ENCODE measurements at places on chromosomes 6 and 20.
A peak's percentile ranks its signal among the peaks of the same experiment; 100 is the strongest.

DNA sequence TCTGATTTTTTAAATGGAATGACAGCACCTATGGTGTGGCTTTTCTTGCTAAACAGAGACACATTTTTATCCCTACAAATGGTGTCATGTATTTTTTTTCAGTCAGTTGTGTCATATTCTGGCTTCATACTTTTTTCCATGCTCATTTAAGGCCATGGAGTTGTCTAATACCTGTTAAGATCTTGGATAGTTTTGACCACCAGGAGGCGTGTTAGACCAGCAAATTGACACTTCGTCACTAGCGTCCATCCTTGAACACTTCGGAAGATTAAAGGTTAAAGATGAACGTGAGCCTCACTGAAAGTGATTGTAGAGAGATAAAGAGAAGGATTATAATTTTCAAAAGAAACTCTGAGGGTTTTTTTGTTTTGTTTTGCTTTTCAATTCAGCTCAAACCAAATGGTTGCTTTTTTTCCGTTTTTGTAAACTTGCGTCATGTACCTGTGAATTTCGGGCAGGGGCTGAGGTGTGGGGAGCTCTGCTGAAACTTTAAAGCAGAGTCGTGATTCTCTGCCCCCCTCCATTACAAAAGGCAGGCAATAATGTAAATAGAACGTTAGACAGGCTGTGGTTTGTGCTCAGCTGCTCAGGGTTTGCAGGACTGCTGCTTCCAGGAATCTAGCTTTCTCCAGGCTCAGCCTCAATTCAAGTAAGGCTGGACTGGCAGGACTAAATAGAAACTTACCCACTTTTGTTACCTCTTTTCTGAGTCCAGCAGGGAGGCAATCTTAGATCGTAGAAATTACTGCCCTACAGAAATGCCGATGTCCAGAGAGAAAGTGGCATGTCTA, 245.1 kb downstream of the FOXA2 start:
- no peak overlapping the region for H3K27ac ChIP-seq
- no peak overlapping the region for H3K4me3 ChIP-seq
- no peaks in the 10 kb centered on the region for H3K4me1 ChIP-seq
- peak; percentile 80 for DNase-seq
- H3K36me3 ChIP-seq = no peaks in the 10 kb centered on the region

GRCh38 chr6:166420351-166420750, 37.6 kb upstream of the MPC1 start:
- DNase-seq = no peak
- no peaks in the 10 kb centered on the region for H3K27me3 ChIP-seq
- no peak overlapping the region for H3K27ac ChIP-seq
- no peaks in the 10 kb centered on the region for H3K4me1 ChIP-seq
- peaks cover 20% of the 10 kb centered on the region for H3K36me3 ChIP-seq

- H3K4me3 ChIP-seq = no peak overlapping the region
- no peaks in the 10 kb centered on the region for H3K27me3 ChIP-seq
- peaks cover 7% of the 10 kb centered on the region for H3K4me1 ChIP-seq
These were observed 35.6 kb downstream of the LRRC1 start for GRCh38 chr6:53830366-53830765.

DNA sequence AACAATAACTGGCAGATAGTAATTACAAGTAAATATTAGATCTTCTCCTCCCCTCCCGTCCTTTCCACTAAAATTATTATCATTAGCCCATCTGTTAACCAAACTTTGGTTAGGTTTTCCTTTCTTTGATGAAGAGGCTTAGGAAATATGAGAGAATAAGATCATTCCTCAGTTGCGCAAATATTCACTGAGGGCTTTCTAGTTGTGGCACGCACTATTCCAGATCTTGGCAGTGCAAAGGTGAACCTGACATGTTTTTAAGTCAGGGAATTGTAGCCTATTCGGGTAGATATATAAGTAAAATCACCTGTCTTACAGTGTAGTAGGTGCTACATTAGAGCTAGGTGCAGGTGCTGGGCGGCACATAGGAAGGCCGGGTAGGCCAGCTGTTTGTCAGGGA, 31.1 kb downstream of the RNF217 start:
- no peak overlapping the region for H3K27ac ChIP-seq
- no peaks in the 10 kb centered on the region for H3K4me1 ChIP-seq
- H3K4me3 ChIP-seq = no peak overlapping the region
- no peaks in the 10 kb centered on the region for H3K36me3 ChIP-seq
- H3K27me3 ChIP-seq = no peaks in the 10 kb centered on the region

DNA sequence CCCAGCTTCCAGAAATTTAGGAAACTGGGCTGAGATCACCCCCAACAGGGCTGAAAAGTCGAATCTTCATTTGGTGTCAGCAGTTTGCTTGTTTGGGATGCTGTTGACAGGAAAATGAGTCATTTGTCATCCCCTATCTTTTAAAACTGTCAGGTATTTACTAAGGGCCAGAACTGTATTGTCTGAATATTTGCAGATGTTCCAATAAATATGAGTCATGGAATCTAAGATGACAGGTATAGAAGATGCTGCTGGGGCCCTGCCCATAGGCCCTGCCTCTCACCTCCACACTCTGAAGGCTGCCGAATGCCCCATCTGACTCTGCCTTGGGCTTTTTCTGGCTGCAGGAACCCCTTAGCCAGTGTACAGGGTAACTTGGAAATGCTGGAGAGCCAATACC, 3.9 kb downstream of the ETV7 start:
- no peaks in the 10 kb centered on the region for H3K36me3 ChIP-seq
- no peak overlapping the region for H3K4me3 ChIP-seq

GRCh38 chr6:150740453-150740852, 125.0 kb upstream of the MTHFD1L start:
- H3K27ac ChIP-seq = no peak overlapping the region

GRCh38 chr6:150596439-150596838, 3.2 kb upstream of the PLEKHG1 start:
- H3K4me3 ChIP-seq = no peak overlapping the region
- no peak overlapping the region for H3K27ac ChIP-seq
- DNase-seq = no peak
- peaks cover 49% of the 10 kb centered on the region for H3K27me3 ChIP-seq

DNA sequence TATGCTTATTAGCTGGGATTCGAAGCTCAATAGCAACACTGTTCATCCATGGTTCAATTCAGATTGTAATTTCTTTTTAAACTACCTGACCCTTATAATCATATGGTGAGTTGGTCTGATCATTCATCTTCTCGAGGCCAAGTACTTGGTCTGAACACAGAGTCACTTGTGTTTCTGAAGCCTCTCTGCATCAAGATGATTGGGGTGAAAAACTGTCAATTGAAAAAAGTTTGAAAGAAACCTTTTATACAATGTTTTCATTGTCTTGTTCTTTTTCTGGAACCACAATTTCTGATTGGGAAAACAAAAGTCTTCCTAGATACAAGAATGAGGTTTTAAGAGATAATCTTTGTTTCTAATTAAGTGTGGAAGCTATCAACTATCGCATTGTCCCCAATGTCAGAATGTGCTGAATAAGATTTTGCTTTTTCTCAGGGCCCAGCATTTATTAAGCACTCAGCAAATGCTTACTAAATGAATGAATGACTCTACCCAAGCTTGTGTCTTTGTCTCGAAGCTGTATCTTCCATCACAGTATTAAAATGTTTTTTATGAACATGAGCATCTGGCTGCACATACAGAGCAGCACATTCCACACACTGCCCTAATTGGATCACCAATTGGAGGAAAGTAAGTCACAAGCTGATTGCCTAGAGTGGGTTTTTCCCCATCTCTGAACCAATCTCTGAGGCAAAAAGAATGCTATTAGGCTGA, 45.0 kb upstream of the MOXD1 start:
- H3K4me1 ChIP-seq = no peaks in the 10 kb centered on the region
- no peaks in the 10 kb centered on the region for H3K27me3 ChIP-seq
- no peak for DNase-seq
- H3K27ac ChIP-seq = peak overlapping the region; percentile 78
- H3K4me3 ChIP-seq = no peak overlapping the region
- peaks cover 7% of the 10 kb centered on the region for H3K36me3 ChIP-seq

GRCh38 chr20:56762829-56763228, 133.7 kb downstream of the TFAP2C start:
- H3K27ac ChIP-seq = no peak overlapping the region
- no peaks in the 10 kb centered on the region for H3K36me3 ChIP-seq
- peaks cover 4% of the 10 kb centered on the region for H3K27me3 ChIP-seq
- no peak for DNase-seq
- H3K4me1 ChIP-seq = no peaks in the 10 kb centered on the region

- no peaks in the 10 kb centered on the region for H3K36me3 ChIP-seq
- DNase-seq = no peak
- no peak overlapping the region for H3K27ac ChIP-seq
- H3K4me3 ChIP-seq = no peak overlapping the region
- H3K4me1 ChIP-seq = no peaks in the 10 kb centered on the region
- H3K27me3 ChIP-seq = no peaks in the 10 kb centered on the region
These were observed 161.4 kb upstream of the AHI1 start for GRCh38 chr6:135658916-135659315.

DNA sequence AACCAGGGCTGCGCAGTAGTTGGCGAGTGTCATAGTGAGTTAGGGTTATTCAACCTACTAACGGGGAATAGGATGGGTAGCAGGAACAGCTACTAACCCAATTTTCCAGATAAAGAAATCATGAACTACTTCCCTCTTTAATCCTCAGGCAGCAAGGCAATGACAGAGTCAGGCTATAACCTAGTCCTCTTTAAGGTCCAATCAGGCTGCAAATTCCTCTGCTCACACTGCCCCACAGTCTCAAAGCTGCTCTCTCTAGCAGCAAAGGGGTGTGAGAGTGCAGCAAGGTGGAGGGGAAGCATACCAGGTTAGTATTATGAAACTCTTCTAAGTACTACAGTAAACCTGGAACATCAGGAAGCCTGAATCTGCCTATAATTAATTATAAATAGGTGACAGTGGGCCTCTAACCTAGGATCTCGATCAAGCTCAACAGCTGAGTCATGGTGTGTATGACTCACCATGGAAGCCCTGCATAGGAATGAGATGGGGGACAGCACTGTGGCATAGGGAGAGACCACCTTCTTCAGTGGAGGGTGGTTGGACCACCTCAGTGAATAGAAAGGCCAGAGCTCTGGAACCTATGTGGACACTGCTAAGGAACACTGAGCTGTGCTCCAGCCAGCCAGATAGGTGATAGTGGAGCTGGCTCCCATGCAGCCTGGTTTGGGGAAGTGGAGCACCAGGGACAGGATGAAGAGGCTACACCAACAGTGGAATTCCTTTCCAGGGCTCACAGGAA, 7.9 kb downstream of the PEX6 start:
- no peak overlapping the region for H3K27ac ChIP-seq
- H3K36me3 ChIP-seq = no peaks in the 10 kb centered on the region
- no peaks in the 10 kb centered on the region for H3K27me3 ChIP-seq
- DNase-seq = peak; percentile 61
- no peaks in the 10 kb centered on the region for H3K4me1 ChIP-seq
- no peak overlapping the region for H3K4me3 ChIP-seq

GRCh38 chr20:47263080-47263464, 93.4 kb downstream of the ZMYND8 start:
- no peak overlapping the region for H3K27ac ChIP-seq
- peaks cover 80% of the 10 kb centered on the region for H3K36me3 ChIP-seq
- no peak for DNase-seq
- no peak overlapping the region for H3K4me3 ChIP-seq
- no peaks in the 10 kb centered on the region for H3K27me3 ChIP-seq
- no peaks in the 10 kb centered on the region for H3K4me1 ChIP-seq

DNA sequence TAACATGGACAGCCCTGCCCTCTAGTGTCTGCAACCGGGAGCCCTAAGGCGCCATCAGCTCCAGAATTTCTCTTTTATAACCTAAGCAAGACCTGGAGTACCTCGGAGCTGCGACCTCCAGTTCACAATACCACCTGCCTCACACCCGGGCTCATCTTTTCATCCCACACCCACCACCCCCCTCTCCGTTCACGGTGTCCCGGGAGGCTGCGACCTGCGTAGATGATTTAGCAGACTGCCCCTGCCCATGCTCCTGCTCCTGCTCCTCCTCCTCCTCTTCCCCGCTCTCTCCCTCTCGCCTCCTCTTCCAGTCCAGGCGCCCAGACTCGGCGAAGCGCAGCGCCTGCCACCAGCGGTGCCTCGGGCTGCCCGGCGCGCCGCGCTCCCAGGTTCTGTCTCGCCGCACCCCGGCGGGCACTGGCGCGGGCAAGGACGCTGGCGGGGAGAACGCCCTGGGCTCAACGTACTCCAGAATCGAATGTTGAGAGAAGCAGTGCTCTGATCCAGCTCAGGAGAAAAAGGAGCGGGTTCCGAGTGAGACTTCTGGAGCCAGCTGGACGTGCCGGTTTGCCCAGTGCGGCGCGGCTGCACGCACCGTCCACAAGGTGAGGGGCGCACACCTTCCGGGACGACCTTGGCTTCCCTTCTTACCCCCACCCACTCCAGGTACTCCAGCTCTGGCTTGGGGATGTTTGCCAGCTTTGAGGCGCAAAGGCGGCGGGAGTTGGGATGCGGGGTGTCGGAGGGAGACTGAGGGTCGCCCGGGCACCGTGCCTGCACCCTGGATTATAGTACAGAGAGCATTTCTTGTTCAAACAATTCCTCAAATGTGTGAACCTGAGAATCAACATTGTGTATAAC, at the start of gene HTR1E:
Gene HTR1E (plus strand): TSS at position 310 of the 861 bp plus-strand sequence. CDS start 77,807 bp downstream, outside the sequence.
- DNase-seq = peak; percentile 97
- peak within 1 kb of the TSS; percentile 86 for H3K4me3 ChIP-seq
- peaks cover 16% of the 10 kb centered on the region for H3K36me3 ChIP-seq
- H3K27ac ChIP-seq = no peak within 1 kb of the TSS
- H3K27me3 ChIP-seq = no peaks in the 10 kb centered on the region

DNA sequence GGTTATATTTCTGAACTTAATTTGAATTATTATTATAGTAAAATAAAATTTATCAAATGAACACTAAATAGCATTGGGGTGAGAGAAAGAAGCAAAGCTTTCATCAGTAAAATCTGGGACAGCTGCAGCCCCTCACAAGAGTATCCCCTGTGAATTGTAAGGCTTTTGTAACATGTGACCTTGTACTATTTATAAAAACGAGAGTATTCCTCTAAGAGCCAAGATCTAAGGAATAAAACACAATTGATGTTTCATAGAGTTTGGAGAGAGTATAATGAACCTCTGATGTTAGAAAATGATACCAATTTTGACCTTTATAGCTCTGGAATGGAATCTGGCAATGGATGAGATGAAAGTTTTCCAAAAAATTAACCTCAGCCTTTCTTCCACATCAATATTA, 617.2 kb upstream of the ID4 start:
- H3K27me3 ChIP-seq = no peaks in the 10 kb centered on the region
- H3K4me1 ChIP-seq = no peaks in the 10 kb centered on the region
- H3K36me3 ChIP-seq = no peaks in the 10 kb centered on the region
- no peak overlapping the region for H3K27ac ChIP-seq
- no peak overlapping the region for H3K4me3 ChIP-seq
- DNase-seq = no peak

DNA sequence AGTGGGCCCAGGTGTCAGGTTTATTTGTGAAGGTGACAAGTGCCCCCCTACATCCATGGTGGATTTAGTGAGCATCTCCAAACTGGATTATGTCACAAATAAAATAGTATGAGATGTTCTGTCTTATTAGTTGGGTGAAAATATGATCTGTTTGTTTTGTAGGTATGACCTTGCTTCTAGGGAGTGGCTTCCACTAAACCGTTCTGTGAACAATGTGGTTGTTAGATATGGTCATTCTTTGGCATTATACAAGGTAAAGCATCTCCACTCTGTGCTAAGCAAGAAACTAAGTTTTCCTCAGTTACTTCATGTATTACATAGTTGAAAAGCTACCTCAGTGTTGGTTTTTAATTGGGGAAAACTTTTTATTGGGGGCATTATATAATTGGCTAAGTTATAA, 88.4 kb downstream of the ATRN start:
- H3K27ac ChIP-seq = no peak overlapping the region
- DNase-seq = no peak
- H3K4me1 ChIP-seq = no peaks in the 10 kb centered on the region
- no peaks in the 10 kb centered on the region for H3K27me3 ChIP-seq

All from endodermal cell (in vitro differentiated cells).